ENCODE measurements at places on chromosomes 1 and 21. TPM values are rescaled to one million over a fixed set of nuclear protein-coding genes. Genes with fewer than 3 reads are reported as not detected.

Gene BRINP3
- total RNA-seq = not detected

Gene CD244
- total RNA-seq = not detected

Gene IFI16
- total RNA-seq = 1.3 TPM

Gene GUCA2B
- total RNA-seq = not detected

Gene CFAP45
- total RNA-seq = 1.6 TPM

Gene HSD3B1
- total RNA-seq = not detected

Gene PTGER3
- total RNA-seq = 0.11 TPM

Gene ZNF684
- total RNA-seq = 2.1 TPM

Gene OR2T8
- total RNA-seq = not detected

Gene SLC1A7
- 0.23 TPM for total RNA-seq

Gene ARTN
- total RNA-seq = 35.5 TPM

Gene GPR25
- not detected for total RNA-seq

Gene NPHS2
- not detected for total RNA-seq

Gene FCRL1
- total RNA-seq = not detected

Gene HLX
- 8.1 TPM for total RNA-seq

Gene CRYAA
- not detected for total RNA-seq

Gene KAZN
- 2.5 TPM for total RNA-seq

Gene MTMR11
- total RNA-seq = 5.1 TPM

Gene GBP2
- total RNA-seq = 1.6 TPM

Gene DNAJC6
- total RNA-seq = 3.0 TPM

Gene EXTL2
- 6.4 TPM for total RNA-seq

Gene IFNLR1
- total RNA-seq = 8.9 TPM

Gene PTAFR
- total RNA-seq = 3.9 TPM

Gene CRNN
- total RNA-seq = not detected

Gene RXFP4
- not detected for total RNA-seq

Gene PDPN
- 0.47 TPM for total RNA-seq

Gene PTPRF
- 100 TPM for total RNA-seq

Gene LAX1
- total RNA-seq = not detected

Gene PPCS
- total RNA-seq = 45.6 TPM

Gene KRTAP13-2
- not detected for total RNA-seq

Gene SLAMF7
- 0.46 TPM for total RNA-seq

Gene RWDD3
- total RNA-seq = 10.3 TPM

Gene C4BPA
- total RNA-seq = not detected
